ENCODE measurements at places on chromosomes 2 and 18.

DNA sequence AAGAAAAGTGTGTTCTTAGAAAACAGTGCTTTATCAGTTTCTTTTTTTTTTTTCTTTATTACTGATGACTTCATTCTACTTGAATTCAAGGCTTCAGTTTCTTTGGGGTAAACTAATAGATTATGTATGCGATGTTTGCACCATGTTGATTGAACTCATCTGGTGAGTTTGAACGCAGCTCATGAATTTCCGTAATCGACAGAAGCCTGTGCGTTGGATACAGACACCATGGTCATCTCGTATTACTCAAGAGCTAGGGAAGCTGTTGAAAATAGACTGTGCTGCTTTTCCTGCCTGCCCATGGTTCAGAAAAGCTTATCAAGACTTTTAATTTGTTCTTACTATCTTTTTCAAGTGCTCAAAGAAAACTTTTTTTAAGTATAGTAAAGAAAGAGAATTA, 185.5 kb upstream of the NRP2 start:
- no peak for DNase-seq

DNA sequence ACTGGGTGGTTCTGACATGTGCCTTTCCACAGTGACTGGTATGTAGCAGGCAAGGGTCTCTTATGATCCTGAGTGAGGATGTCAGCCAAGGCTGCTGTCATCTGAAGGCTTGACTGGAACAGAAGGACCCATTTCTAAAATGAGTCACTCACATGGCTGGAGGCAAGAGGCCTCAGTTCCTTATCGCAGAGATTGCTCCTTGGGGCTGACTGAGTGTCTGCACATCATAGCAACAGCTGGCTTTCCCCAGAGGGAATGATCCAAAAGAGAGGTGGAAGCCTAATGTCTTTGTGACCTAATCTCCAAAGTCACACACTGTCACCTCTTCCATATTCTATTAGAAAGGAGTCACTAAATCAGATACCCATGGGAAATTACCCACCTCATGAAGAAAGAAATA, 114.0 kb downstream of the NEDD4L start:
- no peak for DNase-seq

- no peak for DNase-seq
Observed at GRCh38 chr2:230496891-230497290, 80.9 kb downstream of the SP100 start.

- peak; percentile 32 for DNase-seq
Observed at GRCh38 chr2:112582314-112582746, 2.1 kb upstream of the CHCHD5 start.

GRCh38 chr18:12255626-12256026, 1.5 kb downstream of the CIDEA start:
- DNase-seq, result no peak

- DNase-seq, result no peak
Observed at GRCh38 chr2:219296142-219296541, 13.1 kb downstream of the PTPRN start.

GRCh38 chr2:173750353-173750801, 214.8 kb downstream of the SP3 start:
- no peak for DNase-seq

- DNase-seq, result no peak
Observed at GRCh38 chr2:240648155-240648649, 22.9 kb downstream of the GPR35 start.

- no peak for DNase-seq
Observed at GRCh38 chr2:236706288-236706687, 136.7 kb downstream of the ACKR3 start.

- DNase-seq, result no peak
Observed at GRCh38 chr2:20231159-20231558, 6.2 kb upstream of the SDC1 start.

DNA sequence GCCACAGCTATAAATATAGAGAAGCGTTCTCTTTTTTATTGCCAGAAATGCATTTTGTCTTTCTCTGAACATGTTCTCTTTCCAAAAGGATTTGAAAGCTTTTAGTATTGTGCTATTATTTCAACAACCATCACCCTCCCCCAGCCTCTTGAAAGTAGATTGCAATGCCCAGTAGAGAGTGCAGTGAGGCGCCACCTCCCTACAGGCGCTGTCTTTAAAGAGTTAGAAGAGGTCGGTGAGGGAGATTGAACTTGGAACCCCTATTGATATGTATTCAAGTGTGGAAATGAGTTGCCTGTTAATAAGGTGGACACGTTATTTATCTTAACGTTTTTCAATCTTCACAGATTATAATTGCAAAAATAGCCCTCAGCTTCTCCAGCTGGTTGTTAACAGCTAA, 360.3 kb downstream of the LRP1B start:
- DNase-seq, result no peak
